Smooth muscle cell of the coronary artery (primary cell): ENCODE measurements at places on chromosomes 7 and 10. TPM values are rescaled to one million over a fixed set of nuclear protein-coding genes. Genes with fewer than 3 reads are reported as not detected.

PDE6C gene
- total RNA-seq: not detected in 2 replicates

RNLS gene
- total RNA-seq: 6.7 and 13.1 TPM in 2 replicates

LRRD1 gene
- total RNA-seq: under 0.01 TPM in 1 of 2 replicates, not detected in the other

APBB1IP gene
- 5.9 TPM in 1 of 2 replicates, not detected in the other for total RNA-seq
